ENCODE measurements at places on chromosomes 13 and 19.
A peak's percentile ranks its signal among the peaks of the same experiment; 100 is the strongest.

DNA sequence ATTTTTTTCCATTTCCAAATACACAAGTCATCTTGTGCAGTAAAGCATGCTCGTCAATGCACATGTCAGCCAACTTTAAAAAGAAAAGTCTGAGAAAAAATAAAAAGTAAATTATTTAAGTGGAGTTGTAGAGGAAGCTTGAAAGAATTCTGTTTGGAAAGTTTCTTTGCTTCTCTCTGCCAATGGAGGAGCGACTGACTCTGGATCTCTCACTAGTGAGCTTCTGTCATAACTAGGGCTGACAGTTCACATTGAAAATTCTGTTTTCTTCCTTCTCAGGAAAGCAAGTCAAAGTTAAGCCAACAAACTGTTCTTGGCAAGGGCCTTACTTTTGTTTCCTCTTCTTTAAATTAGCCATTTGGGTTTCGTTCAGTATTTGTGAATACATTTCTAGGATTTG lies 298.2 kb downstream of the POU4F1 start:
- no peak for DNase-seq

DNA sequence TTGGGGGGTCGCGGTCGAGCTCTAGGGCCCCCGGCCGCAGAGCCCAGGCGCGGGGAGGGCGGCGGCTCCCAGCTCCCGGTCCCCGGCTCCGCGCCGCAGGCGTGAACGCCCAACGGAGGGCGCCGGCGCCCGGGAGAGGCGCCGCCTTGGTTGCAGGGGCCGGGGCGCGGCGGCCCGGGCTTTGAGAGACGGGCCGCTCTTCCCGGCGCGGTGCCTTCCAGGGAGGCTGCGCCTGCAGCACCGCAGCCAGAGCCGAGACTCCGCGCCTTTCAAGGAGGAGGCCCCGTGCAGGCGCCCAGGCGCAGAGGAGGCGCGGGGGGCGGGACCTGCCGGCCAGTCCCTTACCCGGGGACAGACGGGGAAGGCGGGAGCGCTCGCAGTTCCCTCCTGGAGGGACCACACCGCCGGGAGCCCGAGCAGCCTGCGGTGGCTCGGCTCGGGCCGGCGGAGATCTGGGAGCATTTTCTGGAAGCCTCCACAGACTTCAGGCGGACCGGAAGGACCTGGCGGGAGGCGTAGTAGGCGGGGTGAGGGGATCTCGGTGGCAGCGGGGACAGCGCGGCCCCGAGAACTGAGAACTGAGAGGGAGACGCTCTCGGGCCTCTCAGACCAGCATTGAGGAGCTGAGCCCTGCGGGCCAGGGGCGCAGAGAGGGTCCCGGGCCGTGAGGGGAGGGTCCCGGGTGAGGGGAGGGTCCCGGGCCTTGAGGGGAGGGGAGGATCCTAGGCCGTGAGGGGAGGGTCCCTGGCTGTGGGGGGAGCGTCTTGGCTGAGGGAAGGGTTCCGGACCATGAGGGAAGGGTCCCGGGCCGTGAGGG lies 25.5 kb upstream of the MCF2L start:
- DNase-seq = peak; percentile 10

DNA sequence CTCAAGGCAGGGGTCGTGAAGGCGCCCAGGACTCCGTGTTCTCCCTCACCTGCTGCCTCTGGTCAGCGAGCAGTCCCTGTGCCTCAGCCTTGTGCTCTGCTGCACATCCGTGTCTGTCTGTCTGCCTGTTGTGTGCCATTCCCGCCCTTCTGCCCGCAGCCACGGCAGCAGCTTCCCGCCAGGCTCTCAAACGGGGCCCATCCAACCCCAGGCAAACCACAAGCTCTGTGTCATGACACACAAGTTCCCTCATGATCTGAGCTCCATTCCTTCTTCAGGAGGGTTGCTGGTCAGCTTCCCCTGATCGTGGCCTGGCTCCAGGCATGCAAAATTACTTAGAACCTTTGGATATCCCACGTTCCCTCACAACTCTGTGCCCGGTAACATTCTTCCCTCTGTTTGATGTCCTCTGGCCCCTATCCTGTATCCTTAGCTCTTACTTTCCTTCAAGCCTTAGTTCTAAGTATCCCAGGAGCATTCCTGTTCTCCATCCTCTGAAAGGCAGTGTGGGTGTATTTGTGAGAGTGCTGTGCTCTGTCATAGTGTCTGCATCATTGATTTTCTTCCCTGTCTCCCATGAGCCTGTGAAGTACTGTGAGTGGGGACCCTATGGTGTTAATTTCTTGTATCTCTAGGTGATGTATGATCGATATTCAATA lies 3.2 kb downstream of the GPR183 start:
- peak; percentile 26 for DNase-seq

DNA sequence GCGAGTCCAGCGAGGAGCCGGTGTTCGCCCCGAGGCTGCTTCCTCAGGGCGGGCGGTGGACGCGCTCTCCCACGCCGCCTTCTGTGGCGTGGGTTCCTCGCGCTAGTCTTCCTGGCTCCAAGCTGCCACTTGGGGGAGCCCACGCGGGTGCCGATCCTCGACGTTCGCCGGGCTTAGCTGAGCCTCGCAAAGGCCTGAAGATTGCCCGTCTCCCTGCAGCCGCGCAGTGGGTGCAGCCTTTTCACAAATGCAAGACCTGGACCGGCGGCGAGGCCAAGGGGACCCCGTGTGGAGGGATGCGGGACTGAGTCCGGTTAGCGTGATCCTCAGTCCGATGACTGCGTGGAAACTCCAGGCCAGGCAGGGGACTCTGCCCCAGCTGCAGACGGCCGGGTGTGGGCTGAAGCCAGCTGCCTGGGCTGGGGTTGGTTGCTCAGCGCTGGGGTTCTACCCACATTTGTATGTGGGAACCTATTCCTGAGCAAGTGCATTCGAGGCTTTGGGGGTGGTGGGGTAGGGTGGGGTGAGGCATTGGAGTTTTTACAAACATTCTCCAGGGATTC lies 16.6 kb upstream of the LRP3 start:
- no peak for DNase-seq

GRCh38 chr19:53989600-53990533 lies 1.6 kb upstream of the CACNG6 start:
- DNase-seq = peak; percentile 14

DNA sequence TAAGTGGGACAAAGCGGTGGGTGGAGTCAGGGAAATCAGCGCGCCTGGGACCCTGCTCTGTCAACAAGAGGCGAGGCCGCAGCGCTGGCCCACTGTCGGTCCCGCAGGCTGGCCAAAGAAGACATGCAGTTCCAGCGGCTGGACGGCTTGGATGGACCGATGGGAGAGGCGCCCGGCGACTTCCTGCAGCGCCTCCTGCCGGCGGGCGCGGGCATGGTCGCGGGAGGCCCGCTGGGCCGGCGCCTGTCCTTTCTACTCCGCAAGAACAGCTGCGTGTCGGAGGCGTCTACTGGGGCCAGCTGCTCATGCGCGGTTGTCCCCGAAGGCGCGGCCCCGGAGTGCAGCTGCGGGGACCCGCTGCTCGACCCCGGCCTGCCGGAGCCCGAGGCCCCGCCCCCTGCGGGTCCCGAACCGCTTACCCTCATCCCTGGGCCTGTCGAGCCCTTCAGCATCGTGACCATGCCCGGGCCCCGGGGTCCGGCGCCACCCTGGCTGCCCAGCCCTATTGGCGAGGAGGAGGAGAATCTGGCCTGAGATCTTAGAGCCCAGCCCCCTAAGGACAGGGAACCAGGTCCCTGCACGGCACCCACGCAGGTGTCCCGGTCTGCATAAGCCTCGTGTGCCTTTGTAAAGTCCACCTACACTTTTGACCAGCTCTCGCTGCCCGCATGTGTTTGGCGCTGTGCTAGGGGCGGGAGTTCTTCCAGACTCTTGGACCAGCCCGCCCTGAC lies 6.1 kb downstream of the BEST2 start:
- peak; percentile 51 for DNase-seq

- no peak for DNase-seq
Observed at GRCh38 chr19:15112385-15112784, 5.2 kb downstream of the SYDE1 start.

- no peak for DNase-seq
Observed at GRCh38 chr13:97020194-97020593, 25.9 kb upstream of the OXGR1 start.

- DNase-seq = no peak
Observed at GRCh38 chr19:12748489-12748888, 3.1 kb upstream of the BEST2 start.

- no peak for DNase-seq
Observed at GRCh38 chr13:79406597-79406908, 498 bp upstream of the RBM26 start.

- DNase-seq = peak; percentile 44
Observed at GRCh38 chr19:55447421-55448174, 4.5 kb upstream of the SHISA7 start.

- DNase-seq = no peak
Observed at GRCh38 chr13:50611117-50611781, 232.2 kb downstream of the DLEU7 start.

DNA sequence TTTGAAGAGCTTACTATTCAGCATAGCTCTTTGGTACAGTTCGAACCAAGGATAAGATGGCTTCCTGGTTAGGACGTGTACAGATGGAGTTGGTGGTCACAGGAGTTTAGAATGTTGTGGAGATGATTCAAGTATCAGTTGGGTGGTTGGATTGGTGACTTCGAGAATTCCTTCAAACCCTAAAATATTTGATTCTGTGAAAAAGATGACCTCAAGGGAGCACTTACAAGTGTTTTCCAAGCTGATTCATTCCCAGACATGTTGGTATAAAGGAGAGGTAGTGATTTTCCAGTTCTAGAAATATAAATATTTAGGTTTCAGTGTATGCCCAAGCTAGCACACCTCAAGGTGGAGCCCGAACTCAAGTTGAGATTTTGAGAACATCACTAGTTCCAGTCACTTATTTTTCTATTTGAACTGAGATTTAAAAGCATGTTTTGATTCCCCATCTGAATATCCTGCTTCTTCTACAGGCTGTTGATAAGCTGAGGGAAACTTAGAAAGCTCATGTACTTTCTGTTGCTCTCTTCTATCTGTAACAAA lies 306.1 kb downstream of the DCT start:
- no peak for DNase-seq

GRCh38 chr13:60267498-60268202 lies 103.9 kb upstream of the DIAPH3 start:
- no peak for DNase-seq

GRCh38 chr13:52832313-52832712 lies 16.1 kb downstream of the PCDH8 start:
- DNase-seq = no peak

GRCh38 chr13:27678306-27679040 lies 56.8 kb downstream of the POLR1D start:
- DNase-seq = no peak

DNA sequence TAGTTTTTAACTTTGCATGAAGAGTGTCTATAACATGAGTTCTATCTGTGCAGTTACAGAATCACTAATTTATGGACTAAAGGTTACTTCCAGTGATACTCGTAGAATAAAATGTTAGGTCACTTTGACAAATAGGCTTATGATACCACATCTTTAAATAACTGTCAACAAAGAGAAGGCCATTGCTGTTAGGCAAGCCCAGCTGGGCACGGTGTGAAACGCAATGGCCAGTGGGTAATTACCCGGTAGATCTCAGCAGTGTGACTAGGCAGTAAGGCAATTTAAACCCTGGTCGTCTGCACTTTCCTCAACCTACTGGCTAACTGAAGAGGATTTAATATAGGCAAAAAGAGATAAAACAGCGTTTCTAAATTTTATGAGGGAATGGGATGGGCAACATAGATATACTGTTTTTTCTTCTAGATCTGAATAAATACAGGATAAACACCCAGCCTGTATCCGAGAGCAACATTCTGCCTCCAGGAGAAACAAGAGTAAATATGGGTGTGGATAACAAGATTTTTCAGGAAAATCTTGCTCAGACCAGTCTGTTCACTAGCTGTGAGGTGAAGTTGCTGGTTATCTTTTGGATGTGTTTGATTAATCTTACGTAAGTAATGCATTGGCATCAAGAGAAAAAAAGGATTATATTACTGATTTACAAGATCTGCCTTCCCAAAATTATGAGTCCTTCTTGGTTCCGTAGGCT lies 631.3 kb downstream of the EFNB2 start:
- DNase-seq = no peak

DNA sequence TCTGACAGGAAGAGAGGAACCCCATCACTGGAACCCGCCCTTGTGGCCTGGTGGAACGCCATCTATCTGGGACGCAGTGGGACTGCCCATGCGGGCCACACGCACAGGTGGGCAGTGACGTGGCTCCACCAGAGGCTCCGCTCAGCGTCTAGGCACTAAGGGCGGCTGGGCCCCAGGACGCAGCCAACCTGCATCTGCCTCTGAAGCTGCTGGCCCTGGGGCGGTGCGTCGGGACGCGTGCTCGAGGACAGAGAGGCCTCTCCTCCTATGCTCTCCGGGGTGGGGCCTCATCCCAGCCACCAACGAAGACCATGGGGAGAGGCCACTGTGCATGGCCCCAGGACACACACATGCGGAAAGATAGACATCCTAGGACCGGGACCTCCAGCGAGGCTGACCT lies 18.1 kb downstream of the IZUMO4 start:
- DNase-seq = no peak

DNA sequence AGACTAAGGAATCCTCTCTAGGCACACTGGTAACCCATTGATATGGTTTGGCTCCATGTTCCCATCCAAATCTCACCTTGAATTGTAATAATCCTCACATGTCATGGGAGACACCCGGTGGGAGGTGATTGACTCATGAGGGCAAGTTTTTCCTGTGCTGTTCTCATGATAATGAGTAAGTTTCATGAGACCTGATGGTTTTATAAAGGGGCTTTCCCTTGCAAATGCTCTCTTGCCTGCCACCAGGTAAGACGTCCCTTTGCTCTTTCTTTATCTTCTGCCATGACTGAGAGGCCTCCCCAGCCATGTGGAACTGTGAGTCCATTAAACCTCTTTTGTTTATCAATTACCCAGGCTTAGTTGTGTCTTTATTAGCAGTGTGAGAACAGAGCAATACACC lies 81.4 kb upstream of the GPC6 start:
- DNase-seq = no peak

GRCh38 chr19:7395360-7396066 lies 46.8 kb downstream of the ARHGEF18 start:
- no peak for DNase-seq

GRCh38 chr19:35742121-35742724 lies at the start of gene IGFLR1:
Gene IGFLR1 (minus strand): TSS chr19:35742452. CDS start chr19:35741180, 1,272 bp downstream.
- peak; percentile 22 for DNase-seq

GRCh38 chr13:21077788-21078353 lies 16.5 kb upstream of the LATS2 start:
- DNase-seq = no peak

DNA sequence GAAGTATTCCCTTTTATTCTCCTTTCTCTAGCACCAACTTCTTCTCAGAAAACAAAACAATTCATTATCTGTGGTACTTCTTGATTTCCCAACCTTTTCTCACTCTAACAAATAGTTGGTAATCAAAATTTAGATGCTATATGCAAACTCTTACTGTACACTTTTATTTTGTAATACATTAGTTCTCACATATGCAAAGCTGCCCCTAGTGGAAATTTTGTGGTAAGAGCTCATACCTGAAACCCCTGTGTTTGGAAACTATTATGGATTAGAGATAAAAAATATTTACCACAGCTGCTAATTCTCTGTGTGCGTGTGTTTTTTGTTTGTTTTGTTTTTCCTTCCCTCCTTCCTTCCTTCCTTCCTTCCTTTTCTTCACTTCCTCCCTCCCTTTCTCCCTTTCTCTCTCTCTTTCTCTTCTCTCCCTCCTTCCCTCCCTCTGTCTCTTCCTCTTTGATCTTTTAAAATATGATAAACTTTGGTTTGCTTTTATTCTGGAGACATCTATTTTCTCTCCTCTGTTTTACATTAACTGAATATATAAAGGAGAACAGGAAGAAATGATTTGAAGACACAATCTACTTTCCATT lies 537.4 kb downstream of the SLITRK6 start:
- no peak for DNase-seq

- no peak for DNase-seq
Observed at GRCh38 chr13:79659121-79659521, 178.2 kb downstream of the NDFIP2 start.

GRCh38 chr19:51559240-51559639 lies 11.8 kb upstream of the ZNF175 start:
- DNase-seq = no peak
